ENCODE measurements at places on chromosomes 2 and 18.

GRCh38 chr2:152492131-152492530 lies 157.2 kb downstream of the FMNL2 start:
- DNase-seq = no peak

DNA sequence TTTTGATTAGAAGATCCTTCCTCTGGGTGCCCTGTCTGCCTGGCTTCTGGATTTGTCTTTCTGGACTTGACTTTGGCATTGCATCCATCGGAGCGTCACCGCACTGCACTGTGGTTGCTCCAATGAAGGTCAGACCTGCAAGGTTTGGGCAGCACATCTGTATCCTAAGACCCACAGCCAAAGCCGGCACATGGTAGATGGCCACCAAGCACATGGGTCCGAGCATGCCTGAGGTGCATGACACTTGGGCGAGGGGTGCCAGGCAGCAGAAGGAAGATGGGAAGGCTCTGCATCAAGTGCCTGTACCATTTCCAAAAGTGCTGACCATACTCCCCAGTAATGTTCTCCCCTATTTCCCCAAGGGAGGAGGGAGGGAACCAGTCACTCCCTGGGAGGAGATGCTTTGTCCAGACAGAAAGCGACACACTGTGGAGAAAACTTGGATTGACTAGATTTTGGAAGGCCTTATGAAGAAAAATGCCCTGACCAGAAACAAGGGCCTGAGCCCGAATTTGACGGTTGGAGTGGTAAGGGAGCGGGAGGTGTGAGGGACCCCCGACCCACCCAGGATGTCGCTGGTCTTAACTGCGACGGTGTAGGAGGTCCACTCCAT lies 149.9 kb downstream of the LOXHD1 start:
- DNase-seq = no peak

- DNase-seq = no peak
These were observed 81.1 kb downstream of the LPIN1 start for GRCh38 chr2:11827547-11827946.

DNA sequence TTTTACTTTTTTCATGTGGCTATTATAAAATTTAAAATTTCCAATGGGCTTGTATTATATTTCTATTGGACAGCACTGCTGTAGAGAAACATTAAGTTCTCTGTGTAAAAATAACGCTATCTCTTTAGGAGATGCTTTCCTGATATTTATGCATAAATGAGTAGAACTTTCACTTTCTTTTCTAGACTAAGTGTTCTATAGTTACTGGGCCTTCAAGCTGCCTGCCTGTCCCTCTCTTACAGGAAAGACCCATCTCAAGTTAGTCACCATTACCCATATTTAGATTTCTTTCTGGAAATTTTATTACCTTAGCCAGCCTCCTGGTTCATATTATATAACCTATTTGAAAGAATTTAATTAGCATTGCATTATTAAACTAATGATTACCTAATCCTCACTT lies 4.8 kb downstream of the ITGA4 start:
- no peak for DNase-seq

GRCh38 chr2:237693291-237693994 lies 66.1 kb downstream of the LRRFIP1 start:
- no peak for DNase-seq

DNA sequence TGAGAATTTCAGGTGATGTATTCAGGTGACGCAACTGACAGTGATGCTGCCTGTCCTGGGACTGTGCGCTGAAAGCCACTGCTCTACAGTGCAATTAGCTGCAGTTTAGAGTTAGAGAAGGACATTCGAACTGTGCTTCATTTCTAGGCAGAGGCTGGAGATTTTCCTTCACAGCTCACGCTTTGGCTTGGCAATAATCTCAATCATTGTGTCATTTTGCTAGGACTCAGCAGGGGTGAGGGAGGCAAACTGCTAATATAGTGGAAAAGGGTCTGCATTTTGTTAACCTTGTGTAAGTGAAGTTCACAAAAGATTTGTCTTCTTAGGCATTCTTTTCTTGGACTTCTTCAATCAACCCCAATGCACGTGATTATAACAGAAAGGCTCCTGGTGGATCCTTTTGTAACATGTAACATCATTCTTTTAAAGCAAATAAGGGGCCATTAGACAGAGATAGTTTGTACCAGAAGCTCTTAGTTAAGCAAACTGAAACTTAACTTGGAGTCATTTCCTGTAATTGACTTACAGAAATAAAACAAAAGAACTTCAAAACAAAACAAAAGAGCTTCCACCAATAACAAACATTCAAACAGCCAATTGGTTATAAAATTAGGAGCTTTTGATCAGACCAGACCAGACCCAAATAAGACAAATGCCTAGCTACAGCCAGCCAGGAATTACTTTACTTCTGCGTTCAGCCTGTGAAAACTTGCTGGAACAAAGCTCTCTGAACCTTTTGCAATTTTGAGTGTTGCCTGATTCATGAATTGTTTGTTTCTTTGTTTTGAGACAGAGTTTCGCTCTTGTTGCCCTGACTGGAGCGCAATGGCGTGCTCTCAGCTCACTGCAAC lies 1376.3 kb upstream of the CELF4 start:
- DNase-seq = no peak

DNA sequence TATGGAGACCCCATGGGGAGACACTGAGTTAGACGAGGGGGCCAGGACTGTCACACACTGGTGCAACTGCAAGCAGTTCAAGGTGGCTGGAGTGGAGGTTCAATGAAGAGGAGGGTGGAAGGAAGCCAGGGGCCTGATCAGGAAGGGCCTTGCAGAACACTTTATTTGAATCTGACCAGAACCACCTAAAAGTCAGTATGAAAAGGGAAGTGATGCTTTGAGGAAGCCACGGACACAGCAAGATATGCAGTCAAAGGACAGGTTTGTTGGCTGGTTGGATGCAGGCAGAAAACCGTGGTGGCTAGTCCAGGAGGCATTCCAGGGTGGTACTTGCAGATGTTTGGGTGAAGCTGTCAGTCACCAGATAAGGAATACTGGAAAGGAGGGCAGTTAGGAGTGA lies 3.5 kb upstream of the FAM124B start:
- DNase-seq = no peak

GRCh38 chr2:119223521-119224390 lies at the start of gene STEAP3:
TSS of gene STEAP3 (plus strand) at chr2:119223834. CDS start at chr2:119231013, 7,179 bp downstream.
- no peak for DNase-seq

DNA sequence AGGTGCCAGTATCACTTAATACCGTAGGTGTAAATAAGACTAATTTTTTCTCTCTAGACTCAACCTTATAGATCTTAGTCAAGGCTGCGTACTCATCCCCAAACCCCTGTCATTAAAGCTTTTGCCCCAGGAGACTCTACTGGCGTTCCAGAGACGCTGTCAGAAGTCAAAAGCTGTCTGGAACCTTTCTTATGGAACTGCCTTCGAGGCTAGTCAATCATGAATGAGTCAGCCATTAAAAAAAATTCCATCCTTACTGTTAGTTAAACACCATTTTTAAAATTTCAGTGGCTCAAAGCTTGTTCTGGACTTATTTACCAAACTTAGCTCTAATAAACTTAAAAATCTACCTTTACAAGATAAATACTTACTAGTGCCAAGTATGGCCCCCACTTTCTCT lies 52.1 kb downstream of the SPRED2 start:
- DNase-seq = no peak

GRCh38 chr2:127105656-127106456 lies 1.1 kb downstream of the BIN1 start:
- no peak for DNase-seq

DNA sequence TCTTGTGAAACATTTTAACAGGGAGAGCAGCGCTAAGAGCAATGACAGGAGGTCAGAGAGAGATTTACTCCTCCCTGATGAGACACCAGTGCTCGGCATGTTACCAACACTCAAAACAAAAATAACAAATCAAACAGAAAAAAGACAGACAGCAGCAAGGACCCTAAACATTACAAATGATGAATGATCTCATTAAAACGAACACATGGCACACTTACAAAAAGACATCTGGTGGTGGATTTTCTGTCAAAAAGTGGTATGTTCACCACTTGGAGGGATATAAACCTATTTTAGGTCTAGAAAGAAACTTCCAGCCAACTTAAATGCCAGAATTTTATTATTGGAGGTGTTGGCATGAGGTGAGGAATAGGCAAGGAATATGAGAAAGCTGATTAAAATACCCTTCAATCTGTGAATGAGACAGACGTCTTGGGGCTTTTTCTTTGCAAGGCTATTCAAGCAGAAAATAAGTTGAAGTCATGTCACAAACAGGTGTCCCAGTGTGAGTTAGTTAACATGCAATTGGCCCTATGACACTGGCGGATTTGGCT lies 112.8 kb downstream of the PRELID3A start:
- no peak for DNase-seq

- DNase-seq = no peak
These were observed 232.8 kb downstream of the CELF4 start for GRCh38 chr18:37332628-37333420.

- no peak for DNase-seq
These were observed 56.6 kb upstream of the HK2 start for GRCh38 chr2:74777161-74777900.
